HT-29 (cell line): ENCODE measurements at places on chromosomes 7 and 10.

DNA sequence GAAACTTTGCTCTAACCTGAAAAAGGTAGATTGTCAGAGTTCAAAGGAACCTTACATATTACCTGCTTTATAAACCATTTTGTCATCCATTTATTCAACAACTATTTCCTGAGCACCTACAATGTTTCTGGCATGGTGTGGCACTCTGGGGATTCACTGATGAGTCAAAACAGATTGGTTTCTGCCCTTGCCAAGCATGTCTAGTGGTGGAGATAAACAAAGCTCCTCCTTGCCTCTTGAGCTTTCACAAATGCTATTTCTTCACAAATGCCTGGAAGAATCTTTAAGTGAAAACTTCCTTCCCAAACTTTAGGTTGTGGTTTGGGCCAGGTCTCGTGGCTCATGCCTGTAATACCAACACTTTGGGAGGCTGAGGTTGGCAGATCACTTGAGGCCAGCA, 85.1 kb upstream of the RELN start:
- no peak for DNase-seq

- DNase-seq: no peak
Measured at GRCh38 chr7:12756821-12757220, 69.4 kb downstream of the ARL4A start.

DNA sequence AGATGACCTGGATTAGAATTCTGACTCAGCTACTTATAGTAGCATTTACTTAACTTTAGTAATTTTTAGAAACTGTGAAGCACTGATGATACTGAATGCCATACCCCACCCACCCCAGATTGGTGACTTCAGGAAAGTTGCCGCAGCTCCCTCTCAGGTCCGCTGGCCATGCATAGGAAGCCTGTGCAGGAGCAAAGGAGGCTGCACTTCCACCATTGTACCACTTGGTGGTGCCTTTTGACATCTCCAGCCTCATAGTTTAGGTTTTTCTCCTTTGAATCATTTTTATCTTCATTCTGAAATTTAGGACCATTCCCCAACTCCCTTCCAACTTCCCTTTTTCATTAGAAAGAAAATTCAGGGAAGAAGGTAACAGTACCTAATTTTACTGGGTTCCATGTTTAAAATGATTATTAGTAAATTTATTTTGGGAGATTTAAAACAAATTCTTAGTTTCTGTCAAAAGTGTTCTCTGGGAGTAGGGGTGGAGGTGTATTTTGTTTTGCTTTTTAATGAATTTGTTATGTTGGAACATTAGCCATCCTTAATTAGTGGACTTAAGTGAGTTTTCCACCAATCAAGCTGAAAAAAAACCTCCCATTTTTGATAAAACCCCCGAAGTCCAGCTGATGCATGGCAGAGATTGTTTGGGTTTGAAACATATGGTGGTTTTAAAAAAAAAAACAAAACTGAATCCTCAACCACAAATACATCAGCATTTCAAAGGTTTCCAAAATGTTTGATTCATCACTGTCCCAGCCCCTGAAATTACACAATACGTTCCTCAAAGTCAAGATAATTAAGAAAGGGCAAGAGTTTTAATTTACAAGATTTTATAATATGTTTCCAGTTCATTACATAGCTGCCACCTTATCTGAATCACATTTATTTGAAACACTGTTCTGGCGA, 109.6 kb downstream of the WNT2 start:
- peak; percentile 83 for DNase-seq

DNA sequence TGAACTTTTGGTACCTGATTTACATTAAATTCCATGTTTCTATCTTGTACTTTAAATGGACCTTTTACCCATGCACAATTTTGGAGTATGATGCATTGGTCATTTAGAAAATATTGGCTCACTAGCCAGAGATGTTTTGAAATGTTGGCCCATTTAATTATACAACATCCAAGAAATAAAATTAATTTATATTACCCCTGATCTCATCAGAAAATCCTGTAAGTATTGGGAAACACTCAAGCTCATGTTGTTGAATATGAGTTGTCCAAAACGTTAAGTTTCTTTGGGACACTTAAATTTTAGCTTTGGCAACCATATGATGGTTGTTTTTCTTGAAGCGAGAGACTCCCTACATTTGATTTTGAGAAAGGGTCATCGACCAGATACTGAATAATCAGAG, 492.7 kb downstream of the RPS24 start:
- no peak for DNase-seq

- DNase-seq: no peak
Measured at GRCh38 chr7:2409745-2410414, 6.5 kb downstream of the CHST12 start.

GRCh38 chr10:62538606-62539005, 164.4 kb downstream of the ZNF365 start:
- DNase-seq: no peak

DNA sequence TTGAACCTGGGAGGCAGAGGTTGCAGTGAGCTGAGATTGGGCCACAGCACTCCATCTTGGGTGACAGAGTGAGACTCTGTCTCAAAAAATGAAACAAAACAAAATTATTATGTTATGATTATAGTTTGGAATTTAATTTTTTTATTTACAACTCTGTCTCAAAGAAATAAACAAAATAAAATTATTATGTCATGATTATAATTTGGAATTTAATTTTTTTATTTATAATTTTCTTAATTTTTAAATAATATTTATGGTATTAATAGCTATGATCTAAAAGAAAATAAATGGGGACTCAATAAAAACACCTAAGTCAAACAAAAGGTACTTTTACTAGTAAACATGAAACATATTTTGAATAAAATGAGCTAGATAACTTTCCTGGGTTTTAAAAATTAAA, 994.8 kb upstream of the GHITM start:
- no peak for DNase-seq

DNA sequence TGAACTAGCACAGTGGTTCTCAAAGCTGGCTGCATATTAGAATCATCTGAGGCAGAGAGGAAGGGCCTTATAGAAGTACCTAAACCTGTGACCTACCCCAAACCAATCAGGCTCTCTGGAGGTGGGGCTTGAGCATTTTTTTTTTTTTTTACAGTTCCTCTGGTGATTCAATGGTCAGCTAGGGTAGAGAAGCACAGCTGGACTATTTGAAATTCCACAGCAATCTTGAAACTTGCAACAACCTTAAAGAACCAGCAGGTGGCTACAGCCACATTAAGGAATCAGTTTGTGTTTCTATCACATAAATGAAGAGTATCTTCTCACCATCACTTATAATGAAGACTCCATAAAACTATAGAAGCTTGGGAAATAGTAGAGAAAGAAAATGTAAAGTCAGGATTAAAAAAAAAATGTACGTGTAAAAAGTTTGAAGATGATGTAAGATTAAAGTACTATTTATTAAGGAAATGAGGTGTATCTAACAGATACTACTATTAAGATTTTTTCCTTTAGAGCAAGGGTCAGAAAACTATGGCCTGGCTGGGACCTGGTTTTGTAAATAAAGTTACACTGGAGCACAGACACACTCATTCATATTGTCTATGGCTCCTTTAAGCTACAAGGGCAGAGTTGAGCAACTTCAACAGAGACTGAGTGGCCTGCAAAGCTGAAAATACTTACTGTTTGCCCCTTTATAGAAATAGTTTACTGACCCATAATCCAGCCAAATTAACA, 3.8 kb downstream of the RTKN2 start:
- peak; percentile 82 for DNase-seq

GRCh38 chr10:126314863-126315493, 73.3 kb downstream of the ADAM12 start:
- DNase-seq: no peak

DNA sequence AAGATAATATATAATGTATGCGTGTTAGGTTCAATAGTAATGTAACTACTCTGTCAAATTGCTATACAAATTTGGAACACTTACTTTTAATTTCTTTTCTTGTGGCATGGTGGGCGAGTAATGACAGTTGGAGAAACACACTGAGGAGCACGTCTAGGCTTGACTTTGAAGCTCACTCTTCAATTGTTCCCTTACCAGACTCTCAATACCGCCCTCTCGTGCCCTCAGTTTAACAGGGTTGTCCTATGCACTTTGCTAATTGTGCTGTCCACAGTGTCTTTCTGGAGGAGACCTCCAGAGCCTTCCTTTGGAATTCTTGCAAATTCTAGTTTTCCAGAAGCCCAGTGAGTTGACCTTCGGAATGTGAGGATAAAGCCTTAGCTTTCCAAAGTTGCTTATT, 107.2 kb upstream of the RELN start:
- peak; percentile 55 for DNase-seq

DNA sequence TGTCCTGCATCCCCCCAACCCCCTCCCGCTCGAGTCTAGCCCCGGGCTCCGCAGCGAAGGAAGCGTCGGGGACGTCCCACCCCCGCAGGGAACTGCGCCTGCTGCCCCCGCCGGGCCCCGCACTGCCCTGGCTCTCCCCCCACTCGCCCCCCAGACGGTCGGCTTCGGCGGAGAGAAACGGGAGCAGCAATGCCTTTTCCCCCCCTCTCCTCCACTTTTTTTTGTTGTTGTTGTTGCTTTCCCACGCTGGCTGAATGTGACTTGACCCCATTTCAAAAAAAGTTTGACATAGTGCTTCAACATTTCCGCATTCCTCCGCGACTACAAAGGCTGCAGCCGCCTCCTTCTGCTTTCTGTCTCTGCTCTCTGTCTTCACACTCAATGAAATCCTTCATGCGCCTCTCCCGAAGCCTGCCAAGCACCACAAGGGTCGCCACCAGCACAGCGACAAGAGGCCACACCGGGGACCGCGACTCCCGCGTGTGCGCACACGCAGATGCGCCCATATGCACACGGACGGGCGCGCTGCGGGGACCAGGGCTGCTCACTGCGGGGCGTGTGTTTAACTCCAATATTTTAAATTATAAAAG, 1.0 kb downstream of the CDK6 start:
- peak; percentile 82 for DNase-seq

- no peak for DNase-seq
Measured at GRCh38 chr10:77240706-77241349, 396.8 kb downstream of the KCNMA1 start.

DNA sequence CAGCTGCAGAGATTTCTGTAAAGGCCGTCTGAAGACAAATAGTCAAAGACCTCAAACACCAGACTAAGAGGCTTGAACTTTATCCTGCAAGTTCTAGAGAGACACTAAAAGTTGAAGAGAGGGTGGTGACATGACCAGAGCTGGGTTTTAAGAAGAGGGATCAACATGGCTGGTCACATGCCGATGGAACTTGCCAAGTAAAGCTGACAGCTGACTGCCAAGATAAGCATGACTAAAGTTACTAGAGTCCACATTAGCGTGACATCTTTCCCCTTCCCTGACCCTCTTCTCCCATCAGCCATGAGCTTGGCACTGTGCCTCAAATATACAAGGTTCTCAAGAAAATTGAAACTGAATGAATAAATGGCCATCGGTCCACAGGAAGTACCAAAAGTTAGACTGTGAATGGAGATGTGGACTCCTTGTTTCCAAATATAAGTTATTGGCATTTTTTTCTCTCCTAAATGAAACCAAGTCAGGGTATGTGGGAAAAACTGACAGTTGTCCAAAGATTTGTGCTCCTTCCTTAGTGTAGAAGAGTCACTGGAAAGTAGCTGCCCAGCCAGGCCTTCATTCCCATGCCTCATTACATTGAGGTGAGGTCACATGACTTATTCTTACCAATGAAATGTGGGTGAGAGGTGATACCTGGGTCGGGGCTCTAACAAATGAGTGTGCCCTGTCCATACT, 24.5 kb downstream of the XPNPEP1 start:
- no peak for DNase-seq

DNA sequence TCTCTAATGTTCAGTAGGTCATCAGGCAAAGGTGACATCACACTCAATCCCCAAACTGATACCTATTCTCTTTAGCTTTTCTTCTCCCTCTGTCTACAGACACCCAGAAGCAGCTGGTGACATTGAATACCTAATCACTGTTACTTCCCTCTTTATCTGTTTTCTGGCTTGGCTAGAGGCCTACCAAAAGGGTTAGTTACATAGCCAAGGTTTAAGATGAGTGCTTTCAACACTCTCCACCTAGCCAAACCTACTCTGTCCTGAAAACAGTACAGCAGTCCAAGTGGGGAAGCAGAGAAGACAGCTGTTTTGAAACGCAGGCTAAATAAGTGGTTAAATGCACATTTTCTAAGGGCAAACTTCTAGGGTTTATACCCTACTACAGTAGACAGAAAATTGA, 39.4 kb downstream of the CCNJ start:
- DNase-seq: no peak

DNA sequence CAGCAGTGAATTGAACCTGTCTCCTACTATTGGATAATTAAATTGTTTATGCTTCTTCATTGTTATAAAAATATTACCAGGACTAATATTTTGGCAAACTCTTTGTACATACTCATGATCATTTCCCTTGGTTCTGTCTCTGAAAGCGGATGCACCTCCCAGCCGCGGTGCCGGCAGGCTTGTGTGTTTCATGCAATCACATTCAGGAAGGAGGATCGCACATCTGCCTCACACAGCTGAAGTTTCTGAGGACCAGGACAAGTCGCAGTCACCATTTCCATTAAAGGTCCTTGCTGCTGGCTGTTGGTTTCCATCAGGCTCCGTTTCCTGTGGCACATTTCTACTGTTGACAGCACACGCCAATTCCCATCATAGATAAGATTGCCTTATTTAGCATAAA, 117.8 kb upstream of the SHH start:
- DNase-seq: no peak

DNA sequence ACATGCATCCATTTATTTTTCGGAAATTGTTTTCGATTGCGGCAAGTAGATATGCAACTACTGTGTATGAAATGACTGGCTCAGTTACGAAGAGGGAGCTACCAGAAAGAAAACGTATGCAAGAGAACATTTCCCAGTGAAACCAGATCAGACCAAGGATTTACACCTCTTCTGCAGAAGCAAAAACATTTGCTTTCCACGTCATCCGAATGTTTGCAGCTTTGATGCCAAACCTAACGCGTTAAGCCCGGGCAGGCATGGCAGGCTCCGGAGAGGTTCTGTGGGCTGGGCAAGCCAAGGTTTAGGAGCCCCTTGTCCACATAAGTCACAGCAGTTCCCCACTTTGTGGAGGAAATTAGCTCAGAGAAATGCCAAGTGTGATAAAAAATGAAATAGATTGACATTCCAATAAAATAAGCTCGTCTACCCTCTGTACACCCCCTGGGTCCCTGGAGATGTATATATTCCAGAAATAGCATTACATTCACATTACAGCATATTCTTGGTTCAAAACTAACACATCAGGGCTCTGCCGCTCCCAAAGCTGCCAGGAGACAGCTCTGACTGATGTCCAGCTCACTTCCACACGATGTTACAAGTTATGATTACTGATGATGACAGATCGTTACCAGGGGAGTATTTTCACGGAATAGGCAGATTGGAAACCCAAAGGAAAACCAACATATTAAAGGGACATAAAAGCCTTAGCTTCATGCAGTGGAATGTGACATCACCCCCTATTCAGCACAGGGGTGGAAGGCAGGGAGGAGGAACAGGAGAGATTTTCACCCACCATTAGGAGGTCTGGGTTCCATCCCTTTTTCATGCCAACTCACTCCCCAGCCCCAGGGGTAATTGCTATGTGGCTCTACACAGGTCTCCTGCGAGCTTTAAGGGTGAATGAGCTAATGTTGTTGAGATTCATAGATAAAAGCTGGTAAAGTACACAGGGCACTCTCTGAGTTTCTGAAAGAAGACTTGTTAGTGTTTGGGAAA, 81.5 kb downstream of the LYZL1 start:
- DNase-seq: no peak

- no peak for DNase-seq
Measured at GRCh38 chr7:152052771-152053170, 27.3 kb downstream of the GALNT11 start.
